ENCODE measurements at places on chromosomes 3 and 15.

GRCh38 chr3:106006571-106006970 is 137.8 kb upstream of the CBLB start:
- no peak for DNase-seq

DNA sequence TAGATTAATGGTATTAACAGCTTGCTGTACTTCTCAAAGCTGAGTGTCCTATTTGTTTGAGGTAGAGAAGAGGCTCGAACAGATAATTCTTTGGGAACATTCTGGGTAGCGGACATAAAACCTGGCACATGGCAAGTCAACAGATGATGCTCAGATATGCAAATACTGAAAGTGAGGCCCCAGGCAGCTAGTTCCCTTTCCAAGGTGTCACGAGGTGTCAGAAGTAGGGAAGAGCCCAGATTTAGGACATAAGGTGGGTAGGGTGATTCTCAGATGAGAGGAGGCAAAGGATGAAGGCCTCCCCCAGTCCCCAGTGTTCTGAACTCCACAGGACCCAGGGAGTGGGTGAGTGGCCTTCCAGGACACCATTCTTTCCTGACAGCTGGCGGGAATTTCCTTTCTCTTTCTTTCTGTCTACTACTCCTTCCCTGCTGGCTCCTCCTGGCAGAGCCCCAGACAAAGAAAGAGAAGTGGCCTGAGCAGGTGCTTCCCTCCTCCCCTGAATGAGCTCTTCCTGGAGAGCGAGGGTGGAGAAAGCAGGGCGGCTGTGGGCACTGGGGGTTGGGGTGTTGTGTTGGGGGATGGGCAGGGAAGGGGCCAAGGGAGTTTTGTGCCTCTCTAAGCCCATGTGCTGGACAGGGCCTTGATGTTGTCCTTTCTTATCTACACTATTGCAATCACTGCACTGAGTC is 87.5 kb downstream of the CORO2B start:
- DNase-seq, result no peak

GRCh38 chr3:14494973-14495300 is 45.2 kb downstream of the GRIP2 start:
- no peak for DNase-seq

- peak; percentile 41 for DNase-seq
Observed at GRCh38 chr3:177960014-177960413, 576.2 kb upstream of the KCNMB2 start.

DNA sequence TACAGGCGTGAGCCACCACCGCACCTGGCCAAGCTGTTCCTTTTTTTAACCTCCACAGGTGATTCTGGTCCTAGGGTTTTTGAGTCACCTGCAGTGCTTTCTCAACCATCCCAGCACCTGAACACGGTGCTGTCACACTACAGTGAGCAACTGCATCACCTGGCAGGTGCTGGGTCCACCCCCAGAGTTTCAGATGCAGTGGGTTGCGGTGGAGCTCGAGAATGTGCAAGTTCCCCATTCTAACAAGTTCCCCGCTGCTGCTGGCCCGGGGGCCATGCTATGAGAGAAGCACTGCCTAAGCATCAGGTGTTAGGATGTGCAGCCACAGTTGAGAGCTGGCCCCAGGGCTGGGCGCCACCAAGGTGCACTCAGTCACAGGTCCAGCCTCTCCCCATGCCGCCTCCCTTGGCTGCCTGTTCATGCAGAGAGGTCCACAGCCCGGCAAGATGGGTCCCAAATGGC is 18.0 kb downstream of the ISG20 start:
- no peak for DNase-seq

DNA sequence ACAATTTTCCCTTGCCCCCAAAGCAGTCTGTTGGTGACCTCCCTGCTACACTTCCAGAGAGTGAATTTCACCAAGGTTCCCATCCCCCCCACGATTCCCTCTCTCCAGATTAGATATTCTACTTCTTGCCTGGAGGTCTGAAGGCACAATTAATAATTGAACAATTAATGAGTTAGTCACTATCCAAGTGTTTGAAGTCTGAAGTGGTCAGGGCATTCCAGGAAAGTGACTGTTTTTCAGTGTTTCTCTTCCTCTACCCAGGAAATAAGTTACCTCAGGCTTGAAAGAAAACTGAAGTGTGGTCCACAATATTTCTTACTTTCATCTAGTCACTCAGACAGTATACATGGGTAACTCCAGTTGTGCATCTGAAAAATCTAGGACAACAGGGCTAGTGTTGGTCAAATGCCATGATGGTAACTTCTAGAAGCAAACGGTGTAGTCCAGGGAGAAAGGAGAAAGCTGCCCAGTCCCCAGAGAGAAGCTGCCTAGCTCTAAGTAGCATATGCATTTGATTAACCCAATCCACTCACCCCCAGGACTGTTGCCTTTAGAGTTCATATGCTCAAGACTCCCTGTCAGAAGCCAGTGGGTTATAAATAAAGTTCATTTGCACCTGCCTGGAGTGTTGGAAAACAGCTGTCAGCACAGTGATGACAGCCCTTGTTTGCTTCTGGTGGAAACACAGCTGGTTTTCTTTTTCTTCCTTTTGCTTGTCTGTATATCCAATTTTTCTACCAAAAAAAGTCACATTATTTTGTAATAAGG is 2.3 kb upstream of the TM4SF4 start:
- peak; percentile 68 for DNase-seq

DNA sequence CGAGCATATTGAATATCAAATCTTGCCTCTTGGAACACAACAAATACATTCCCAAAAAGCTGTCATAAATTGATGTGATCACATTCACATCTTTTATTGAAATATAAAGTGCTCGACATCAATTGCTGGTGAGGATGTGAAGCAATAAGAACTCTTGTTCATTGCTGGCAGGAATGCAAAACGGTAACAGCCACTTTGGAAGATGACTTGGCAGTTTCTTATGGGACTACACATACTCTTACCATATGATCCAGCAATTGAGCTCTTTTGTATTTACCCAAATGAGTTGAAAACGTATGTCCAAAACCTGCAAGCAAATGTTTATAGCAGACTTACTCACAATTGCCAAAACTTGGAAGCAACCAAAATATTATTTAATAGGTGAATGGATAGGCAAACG is 234.9 kb downstream of the CACNA2D3 start:
- DNase-seq, result no peak

- no peak for DNase-seq
Observed at GRCh38 chr15:37520026-37520425, 414.4 kb upstream of the TMCO5A start.

DNA sequence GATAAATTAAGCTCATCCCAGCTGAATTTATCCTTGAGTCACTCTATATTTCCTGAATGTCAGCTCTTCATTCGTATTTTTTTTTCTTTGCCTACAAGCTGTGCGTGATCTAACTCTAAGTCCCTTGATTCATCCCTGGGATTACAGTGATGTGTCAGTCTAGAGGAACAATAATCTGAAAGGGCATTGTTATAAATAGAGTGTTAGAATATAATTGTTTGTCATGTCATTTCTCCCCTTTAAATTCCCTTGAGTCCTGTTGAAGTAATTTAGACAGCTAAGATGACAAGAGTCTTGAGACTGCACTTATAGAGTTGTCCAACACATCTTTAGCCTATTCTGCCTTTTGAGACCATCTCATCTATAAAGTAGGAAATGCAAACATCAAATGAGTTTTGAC is 621.8 kb downstream of the ZIC1 start:
- no peak for DNase-seq

GRCh38 chr15:65980824-65981456 is 111.6 kb downstream of the RAB11A start:
- DNase-seq, result peak; percentile 76

- DNase-seq, result peak; percentile 60
Observed at GRCh38 chr3:24160424-24161095, 215.5 kb downstream of the NR1D2 start.

- DNase-seq, result no peak
Observed at GRCh38 chr15:91704343-91704742, 149.2 kb upstream of the SLCO3A1 start.

DNA sequence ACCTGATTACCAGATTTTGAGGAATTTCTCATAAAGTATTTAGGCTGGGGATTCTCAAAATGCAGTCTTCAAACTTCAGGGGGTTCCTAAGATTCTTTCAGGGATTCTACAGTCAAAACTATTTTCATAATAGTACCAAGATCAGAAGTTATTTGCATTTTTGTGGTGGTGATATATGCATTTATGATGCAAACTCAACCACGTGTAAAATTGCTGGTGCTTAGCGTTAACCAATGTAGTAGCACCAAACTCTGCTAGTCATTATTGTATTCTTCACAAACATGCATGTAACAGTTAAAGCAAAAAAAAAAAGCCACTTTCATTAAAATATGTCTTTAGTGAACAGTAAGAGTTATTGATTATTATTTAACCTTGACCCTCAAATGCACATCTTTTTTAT is 274.9 kb upstream of the DNAJC19 start:
- DNase-seq, result peak; percentile 51

DNA sequence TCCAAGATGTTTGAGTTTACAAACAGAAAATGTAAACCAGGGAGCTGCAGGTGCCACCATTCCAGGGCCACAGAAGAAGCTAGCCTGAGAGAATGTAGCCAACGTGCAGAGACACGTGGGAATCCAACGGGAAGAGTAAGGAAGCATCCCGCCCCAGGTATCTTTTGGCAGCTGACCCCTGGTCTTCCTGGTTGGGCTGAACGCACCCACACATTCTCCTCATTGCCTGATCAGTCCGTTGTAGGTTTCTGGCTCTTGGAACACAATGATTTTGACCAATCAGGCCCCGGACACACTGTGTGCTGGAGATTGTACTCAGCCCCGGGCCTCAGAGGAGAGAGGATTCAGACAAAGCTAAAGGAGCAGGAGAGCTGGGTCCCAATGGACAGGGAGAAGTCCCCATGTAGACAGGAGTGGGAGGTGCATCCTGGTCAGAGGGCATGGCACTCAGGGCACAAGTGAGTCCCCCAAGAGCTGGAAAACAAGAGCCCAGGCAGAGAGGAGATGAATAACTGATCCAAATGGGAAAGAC is 102.3 kb downstream of the TPRA1 start:
- DNase-seq, result no peak

DNA sequence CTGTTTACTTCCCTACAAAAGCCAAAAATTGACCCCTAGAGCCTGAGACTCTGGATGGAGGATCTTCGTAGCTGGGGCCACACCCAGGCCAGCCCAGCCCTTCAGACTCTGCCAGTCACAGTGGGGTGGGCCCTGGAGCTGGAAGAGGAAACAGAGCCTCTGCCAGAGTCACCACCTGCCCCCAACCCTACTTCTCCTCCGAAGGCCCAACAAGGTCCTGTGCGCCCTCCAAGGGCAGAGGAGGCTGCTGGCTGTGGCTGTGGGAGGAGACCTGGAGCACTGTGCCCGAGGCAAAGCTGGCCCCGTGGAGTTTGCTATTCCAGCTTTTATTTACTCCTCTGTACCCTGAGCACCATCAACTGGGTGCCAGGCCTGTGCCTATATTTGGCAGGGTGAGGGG is 19.0 kb downstream of the CISH start:
- DNase-seq, result no peak

GRCh38 chr3:187287256-187287655 is 4.3 kb downstream of the MASP1 start:
- DNase-seq, result no peak

DNA sequence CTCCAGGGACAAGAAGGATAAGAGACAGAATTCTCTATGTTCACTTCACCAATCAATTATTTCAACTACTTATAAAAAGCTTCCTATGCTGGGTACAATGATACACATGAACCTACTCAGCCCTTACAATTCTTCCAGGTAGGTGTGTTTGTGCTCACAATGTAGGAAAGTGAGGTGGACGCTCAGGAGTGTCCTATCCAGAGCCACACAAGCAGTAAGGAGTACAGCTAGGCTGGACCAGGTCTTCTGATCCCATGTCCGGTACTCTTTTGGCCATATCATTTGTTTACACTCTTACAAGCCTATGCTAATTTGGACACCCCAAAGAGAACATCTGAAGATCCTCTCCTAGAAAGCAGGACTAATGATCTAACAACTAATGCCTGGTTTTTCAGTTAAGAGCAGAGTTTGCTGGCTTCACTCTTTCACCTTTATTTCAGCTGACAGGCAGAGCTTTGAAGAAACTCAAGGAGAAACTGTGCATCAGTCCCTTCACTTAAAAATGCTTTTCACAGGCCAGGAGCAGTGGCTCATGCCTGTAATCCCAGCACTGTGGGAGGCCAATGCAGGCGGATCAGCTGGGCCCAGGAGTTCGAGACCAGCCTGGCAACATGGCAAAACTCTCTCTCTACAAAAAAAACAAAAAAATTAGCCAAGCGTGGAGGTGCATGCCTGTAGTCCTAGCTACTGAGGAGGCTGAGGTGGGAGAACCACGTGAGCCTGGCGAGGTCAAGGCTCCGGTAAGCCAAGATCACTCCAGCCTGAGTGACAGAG is 27.5 kb downstream of the IGF2BP2 start:
- DNase-seq, result no peak
